ENCODE measurements at places on chromosomes 3 and 15.

DNA sequence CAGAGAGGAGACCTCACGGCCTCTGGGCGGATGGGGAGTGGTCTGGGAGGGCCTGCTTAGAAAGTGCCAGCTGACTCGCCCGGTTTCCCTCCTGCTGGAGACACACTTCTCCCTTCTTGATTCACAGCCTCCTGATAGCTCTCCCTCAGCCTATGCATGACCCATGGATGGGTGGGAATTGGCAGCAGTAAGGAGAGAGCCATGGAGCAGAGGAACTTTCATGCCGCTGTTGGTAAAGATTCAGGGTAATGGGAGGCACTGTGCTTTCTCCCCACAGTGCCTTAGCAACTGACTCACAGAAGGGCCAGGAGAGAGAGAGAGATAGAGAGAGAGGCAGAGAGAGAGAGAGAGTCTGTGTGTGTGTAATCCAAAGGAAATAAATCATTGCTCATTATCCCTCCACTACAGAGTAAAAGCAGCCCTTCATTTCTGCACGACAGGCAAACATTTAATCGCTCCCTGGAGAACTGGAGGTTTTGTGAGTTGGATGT, 82.8 kb downstream of the SEMA5B start:
- DNase-seq: no peak

DNA sequence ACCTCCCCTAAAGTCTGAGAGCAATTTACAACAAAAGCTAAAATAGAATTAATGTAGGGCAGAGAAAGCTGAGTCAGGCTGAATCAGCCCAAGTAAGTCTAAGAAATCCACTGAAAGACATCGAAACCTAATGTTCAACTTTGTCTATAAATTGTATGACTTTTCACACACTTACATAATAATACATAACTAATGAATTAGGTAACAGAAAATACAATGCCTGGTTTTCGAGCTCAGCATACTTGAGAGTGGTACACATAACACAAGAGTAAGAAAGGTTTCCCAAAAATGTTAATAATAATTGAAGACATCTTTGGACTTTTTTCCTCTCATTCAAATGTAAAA, 55.3 kb upstream of the VGLL4 start:
- DNase-seq: no peak

- peak; percentile 42 for DNase-seq
These were observed 42.5 kb upstream of the ABHD10 start for GRCh38 chr3:111936191-111936841.

- DNase-seq: no peak
These were observed 7.4 kb upstream of the ZNF589 start for GRCh38 chr3:48233542-48233941.

DNA sequence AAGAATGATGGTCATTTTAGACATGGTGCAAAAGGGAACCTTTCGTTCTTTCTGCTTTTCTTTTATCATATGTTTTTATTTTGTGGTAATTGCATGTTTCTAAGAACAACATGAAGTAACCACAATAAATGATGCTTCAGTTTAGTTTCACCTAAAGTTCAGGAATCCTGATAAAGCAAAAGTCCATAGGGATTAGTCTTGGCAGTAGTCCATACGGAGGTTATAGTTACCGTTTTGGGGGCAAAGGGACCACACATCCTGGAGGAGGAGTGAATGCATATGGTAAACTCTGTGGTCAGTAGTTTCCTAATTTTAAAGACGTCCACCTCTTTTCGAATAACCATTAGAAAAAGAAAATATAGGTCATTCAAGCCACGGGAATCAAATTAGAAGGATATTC, 141.5 kb downstream of the MCTP2 start:
- DNase-seq: no peak

DNA sequence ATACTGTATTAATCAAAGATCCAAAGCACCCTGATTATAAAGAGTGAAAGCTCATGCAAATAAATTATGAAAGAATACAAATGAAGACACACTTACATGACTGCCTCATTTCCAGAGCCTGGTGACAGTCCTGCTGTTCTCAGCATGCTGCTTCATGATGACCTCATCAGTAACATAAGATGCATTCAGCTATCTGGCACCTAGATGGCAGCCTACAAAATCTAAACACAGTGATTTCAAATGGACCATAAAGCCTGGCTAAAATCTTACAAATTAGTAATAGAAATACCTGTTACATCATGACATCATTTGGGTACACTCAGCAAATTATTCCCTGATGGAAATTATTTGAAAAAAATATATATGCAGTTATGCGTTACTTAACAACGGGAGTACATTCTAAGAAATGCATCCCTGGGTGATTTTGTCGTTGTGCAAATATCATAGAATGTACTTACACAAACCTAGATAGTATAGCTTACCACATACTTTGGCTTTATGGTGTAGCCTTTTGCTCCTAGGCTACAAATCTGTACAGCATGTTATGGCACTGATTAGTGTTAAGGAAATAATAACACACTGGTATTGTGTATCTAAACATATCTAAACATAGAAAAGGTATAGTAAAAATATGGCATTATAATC, 207.2 kb downstream of the EPHA3 start:
- DNase-seq: peak; percentile 29

DNA sequence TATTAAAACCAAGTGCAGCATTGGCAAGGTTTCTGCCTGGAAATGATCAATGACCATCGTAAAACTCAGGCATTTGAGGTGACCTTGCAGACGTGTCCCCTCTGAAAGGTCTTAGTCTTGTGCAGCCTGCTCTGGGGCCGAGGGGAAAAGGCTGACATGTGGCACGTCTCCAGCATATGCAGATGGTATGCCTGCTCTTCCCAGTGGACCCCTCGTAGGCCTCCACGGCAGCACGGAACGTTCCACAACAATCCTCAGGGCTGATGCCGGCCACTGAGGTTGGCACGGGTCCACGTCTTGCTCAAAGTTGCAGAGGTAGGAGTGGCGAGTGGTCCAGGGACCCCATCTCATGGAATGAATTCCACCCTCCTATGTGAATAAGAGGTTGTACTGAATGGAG, 247.5 kb upstream of the LYSMD4 start:
- DNase-seq: no peak

- DNase-seq: no peak
These were observed 100.4 kb downstream of the CD47 start for GRCh38 chr3:107990433-107990832.

DNA sequence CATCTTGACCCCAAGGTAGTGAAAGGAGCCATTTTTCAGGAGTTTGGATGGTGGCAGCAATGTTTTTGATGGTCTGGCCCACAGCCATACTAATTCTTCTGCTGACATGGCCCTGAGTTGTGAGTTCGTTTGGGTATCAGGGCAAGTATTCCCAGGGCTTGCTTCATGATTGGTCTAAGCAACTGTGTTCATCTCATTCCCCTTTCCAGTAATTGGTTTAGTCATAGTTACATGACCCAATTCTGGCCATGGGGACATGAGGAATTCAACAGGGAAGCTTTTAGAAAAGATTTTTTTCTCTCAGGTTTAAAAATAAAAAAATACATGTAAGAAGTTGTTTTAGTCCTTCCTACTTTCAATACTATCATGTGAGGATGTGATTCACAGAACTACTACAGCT, 150.5 kb upstream of the NPHP3 start:
- DNase-seq: no peak

DNA sequence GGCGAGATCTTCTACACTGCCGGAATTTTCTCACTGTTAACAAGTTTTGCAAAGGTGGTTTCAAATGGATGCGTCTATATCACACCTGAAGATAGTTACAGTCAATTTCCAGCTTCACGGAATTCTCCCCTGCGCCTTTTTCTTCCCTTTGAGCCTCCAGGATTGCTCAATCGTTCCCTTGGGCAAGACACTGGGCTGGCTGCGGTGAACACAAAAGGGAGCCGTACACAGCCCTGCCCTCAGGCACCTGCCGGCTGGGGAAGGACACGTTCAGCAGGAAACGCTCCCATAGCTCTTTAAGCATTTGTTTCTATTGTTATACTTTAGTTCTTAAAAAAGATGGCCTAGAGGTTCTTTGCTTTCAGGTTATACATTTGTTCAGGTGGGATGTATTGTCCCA, 85.7 kb downstream of the C3orf70 start:
- no peak for DNase-seq
